ENCODE measurements at places on chromosomes 6 and 20.

GRCh38 chr20:12815778-12816408, 192.9 kb upstream of the SPTLC3 start:
- DNase-seq = no peak

- DNase-seq = no peak
Measured at GRCh38 chr20:47926731-47927130, 141.4 kb upstream of the SULF2 start.

GRCh38 chr6:49913636-49914375, 47.5 kb upstream of the CRISP1 start:
- DNase-seq = no peak

DNA sequence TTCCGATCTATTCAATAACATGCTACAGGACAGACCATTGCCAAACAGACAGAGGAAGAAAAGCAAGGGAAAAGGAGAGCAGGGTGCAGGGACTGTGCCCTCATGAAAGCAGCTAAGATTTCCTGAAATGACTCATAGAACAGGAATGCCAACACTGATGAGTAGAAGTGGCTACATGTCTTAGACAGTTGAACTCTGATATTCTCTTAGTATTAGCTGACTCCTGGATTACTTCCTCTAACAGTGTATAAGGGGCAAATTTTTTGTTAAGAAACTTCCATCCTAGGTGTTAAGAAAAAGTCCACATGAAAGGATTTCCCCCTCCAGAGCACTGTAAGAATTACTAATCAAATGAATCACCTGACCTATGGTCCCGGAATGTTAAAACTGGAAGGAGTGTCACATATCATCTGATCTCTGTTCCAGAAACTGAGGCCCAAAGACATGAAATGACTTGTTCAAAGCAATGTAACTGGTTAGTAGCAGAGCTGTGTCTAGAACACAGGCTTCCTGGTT, 224.9 kb downstream of the IBTK start:
- DNase-seq = no peak

- no peak for DNase-seq
Measured at GRCh38 chr20:49924247-49924646, 8.9 kb upstream of the SPATA2 start.

- DNase-seq = no peak
Measured at GRCh38 chr6:43453831-43454230, 1.5 kb downstream of the DLK2 start.

GRCh38 chr6:125046107-125046925, 84.1 kb downstream of the RNF217 start:
- no peak for DNase-seq

Data from activated CD4-positive, alpha-beta T cell treated with anti-CD3 and anti-CD28 coated beads for 48 hours (primary cell).